Activated naive CD4-positive, alpha-beta T cell (primary cell): ENCODE measurements at places on chromosomes 12 and 14.

GRCh38 chr12:97797473-97797872 is 334.9 kb downstream of the RMST start:
- no peak for DNase-seq

DNA sequence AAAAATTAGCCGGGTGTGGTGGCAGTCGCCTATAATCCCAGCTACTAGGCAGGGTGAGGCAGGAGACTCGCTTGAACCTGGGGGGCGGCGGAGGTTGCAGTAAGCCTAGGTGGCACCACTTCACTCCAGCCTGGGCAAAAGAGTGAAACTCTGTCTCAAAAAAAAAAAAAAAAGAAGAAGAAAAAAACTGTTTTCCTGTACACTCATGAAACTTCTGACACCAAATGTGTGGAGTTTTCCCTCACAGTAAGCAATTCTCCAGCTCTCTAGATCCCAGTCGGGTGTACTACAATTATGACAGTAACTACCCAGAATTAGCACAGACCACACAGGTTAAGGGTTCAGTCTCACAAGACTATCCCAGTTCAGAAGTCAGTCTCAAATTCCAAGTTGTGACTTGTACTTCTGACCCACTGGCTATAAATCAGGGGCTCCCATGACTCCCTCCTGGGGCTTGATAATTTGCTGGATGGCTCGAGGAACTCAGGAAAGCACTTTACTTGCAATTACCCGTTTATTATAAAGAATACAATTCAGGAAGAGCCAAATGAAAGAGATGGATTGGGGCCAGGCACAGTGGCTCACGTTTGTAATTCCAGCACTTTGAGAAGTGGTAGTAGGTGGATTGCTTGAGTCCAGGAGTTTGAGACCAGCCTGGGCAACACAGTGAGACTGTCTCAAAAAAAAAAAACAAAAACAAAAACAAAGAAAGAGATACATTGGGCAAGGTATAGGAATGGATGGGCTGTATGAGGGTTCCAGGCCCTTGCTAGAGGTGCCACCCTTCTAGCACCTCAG is 12.4 kb upstream of the ARF6 start:
- no peak for DNase-seq

DNA sequence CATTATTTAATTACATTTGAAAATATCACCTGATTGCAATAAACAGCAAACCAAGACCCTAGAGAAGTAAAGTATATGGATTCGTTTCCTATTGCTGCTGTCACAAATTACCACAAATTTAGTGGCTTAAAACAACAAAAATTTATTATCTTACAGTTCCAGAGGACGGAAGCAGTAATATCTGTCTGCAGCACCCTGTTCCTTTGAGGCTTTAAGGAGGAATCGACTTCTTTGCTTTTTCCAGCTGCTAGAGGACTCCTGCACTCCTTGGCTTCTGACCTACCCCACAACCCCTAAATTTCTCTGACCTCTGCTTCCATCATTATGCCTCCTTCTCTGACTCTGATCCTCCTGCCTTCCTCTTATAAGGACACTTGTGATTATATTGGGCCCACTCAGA is 23.8 kb upstream of the PPM1A start:
- DNase-seq: no peak

GRCh38 chr12:52590021-52590420 is 11.2 kb downstream of the KRT72 start:
- DNase-seq: no peak

- DNase-seq: peak; percentile 57
Observed at GRCh38 chr14:100067971-100068959, 3.0 kb downstream of the EVL start.

DNA sequence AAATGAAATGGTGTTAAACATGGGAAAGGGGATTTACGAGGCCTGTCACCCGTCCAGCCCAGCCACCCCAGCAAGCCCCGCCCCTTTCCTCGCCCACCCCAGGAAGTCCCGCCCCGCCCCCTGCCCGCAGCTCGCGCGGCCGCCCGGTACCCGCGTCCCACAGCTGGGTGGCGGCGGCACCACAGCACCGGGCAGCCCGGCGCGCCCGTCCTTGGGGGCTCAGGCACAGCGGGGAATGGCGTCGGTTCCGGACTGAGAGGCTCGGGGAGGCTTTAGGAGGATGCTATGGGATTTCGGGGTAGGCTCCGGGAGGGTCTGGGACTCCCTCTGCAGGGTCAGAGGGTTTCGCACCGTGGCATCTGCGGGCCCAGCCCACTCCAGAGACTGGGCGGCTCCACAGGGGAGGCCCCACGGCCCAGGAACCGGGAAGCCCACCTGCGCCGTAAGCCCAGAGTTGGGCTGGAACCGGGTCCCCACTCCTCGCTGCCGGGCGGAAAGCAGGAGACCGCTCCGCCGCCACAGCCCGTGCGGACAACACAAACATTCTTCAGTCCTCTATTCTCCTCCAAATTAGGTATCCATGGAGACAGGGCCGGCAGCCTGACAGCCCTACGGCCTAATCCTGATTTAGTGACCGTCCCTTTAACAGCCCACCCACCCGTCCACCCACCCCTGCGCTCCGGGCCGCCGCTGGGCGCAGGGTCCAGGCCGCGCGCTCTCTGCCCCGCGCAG is 1.4 kb downstream of the FIGNL2 start:
- DNase-seq: no peak

- no peak for DNase-seq
Observed at GRCh38 chr12:26689281-26689841, 143.6 kb downstream of the ITPR2 start.

- no peak for DNase-seq
Observed at GRCh38 chr12:3770891-3771290, 18.0 kb upstream of the CRACR2A start.

- DNase-seq: peak; percentile 85
Observed at GRCh38 chr14:103562429-103563225, at the start of the genes BAG5 and COA8. TSS of gene BAG5 (minus strand) at chr14:103562657. CDS start at chr14:103561164, 1,493 bp downstream. TSS of gene COA8 (plus strand) at chr14:103562960. CDS start at chr14:103563002, 42 bp downstream.

- no peak for DNase-seq
Observed at GRCh38 chr12:98469109-98469508, 46.3 kb upstream of the TMPO start.
